ENCODE measurements at places on chromosomes 1 and 21. TPM values are rescaled to one million over a fixed set of nuclear protein-coding genes. Genes with fewer than 3 reads are reported as not detected.

The ALPL gene
- 13.2 TPM for total RNA-seq

The WNT9A gene
- total RNA-seq, result 0.38 TPM

The KCNC4 gene
- total RNA-seq, result 6.3 TPM

The AMY2A gene
- not detected for total RNA-seq

The RCAN1 gene
- 174 TPM for total RNA-seq

The C1orf116 gene
- total RNA-seq, result not detected

The PARK7 gene
- total RNA-seq, result 398 TPM

The SMCP gene
- total RNA-seq, result not detected

The SLAMF1 gene
- total RNA-seq, result not detected

The INKA2 gene
- total RNA-seq, result 30.7 TPM

The FCRL6 gene
- total RNA-seq, result not detected

The HHAT gene
- total RNA-seq, result 4.0 TPM

The RNF187 gene
- total RNA-seq, result 50.7 TPM

All from regular cardiac myocyte (primary cell).